ENCODE measurements at places on chromosomes 11 and 22.
A peak's percentile ranks its signal among the peaks of the same experiment; 100 is the strongest.

- DNase-seq, result no peak
Measured at GRCh38 chr11:75797792-75798191, 17.2 kb upstream of the UVRAG start.

DNA sequence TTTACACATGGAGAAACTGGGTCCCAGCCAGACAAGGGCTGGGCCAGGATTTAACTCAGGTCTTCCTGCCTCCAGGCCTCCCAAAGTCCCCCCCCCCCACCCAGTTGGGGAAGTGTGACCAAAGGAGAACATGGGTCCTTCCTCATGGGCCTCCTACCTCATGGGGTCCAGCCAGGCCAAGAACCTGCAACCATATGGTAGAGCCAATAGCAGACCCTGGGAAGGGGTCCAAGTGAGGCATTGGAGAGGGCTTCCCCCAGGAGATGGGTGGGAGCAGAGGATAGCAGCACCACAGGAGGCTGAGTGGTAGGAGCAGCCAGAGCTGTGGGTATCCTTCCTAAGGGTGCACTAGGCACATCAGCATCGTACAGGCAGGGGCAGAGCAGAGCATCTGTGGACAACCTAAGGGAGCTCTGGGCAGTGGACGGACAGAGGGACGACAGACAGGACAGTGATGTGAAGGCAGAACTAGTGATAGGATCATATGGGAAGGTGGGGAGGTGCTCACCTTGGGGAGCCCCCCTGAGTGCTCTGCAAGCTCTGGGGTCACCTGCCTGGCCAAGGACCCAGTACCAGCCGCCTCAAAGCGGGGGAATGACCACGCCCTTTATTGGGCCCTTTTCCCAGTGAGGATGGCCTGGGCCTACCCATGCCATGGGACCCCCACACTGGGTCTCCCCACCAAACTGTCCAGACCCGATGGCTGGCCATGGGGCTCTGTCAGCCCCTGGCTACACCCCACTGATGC is 4.5 kb downstream of the ARVCF start:
- DNase-seq, result no peak

DNA sequence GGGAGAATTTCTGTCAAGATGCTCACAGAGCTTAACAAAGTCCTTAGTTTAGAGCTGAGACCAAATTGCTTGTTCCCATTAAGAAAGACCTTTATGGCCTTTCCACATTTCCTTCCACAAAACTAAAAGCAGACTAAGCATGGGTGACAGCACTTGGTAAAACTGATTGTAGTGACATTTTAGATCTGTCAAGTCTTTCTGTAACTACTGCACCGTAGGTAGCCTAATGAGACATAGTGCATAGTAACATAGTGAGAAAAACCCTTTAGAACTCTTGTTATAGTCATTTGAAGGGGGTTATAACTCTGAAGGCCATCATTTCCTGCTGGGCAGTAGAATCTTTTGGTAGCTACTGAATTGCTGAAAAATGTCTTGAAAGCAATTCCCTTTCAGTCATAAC is 990.9 kb upstream of the CNTN5 start:
- DNase-seq, result no peak

DNA sequence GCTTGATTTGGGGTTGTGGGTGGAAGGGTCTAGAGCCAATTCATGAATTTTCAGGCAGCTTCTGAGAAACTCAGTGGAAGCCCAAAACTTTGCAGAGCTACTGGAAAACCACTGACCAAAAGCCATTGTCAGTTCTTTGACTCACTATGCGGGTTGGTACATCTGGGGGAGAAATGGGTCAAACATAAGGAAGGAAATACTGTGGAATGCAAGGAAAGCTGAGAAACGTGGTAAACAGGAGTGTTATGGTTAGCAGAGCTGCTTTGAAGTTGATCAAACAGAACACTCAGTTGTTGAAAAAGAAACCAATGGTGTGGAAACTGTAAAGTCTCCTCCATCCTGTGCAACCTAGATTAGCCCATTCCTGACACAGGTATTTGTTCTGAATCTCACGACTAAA is 6.3 kb upstream of the ABTB2 start:
- no peak for DNase-seq

GRCh38 chr11:23473782-23474181 is 613.5 kb upstream of the CCDC179 start:
- no peak for DNase-seq

DNA sequence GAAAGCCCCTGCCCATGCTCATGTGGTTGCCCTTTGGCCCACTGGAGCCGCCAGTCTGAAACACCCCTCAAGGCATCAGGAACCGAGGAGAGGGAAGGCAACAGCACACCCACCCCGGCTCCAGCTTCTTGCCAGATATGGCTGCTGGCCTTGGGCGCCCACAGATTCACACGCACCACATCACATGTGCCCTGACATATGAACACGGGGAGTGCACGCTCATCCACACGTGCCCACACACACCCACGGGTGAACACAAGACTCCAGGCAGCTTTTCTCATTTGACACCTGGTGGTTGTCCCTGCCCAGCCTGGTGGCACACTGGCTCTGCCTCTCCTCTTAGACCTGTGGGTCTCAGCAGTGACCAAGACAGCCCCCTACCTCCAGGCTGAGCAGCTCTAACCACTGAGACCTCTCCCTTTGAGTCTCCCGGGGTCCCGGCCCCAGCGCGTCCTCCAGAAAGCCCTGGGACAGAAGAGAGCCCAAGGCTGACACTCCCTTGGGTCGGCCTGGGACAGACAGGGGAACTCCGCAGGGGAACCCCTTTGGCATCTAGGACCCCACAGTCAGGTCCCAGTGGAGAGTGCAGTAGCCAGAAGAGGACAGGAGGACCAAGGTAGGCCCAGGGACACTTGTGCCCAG is 2.7 kb upstream of the MAPK12 start:
- no peak for DNase-seq

DNA sequence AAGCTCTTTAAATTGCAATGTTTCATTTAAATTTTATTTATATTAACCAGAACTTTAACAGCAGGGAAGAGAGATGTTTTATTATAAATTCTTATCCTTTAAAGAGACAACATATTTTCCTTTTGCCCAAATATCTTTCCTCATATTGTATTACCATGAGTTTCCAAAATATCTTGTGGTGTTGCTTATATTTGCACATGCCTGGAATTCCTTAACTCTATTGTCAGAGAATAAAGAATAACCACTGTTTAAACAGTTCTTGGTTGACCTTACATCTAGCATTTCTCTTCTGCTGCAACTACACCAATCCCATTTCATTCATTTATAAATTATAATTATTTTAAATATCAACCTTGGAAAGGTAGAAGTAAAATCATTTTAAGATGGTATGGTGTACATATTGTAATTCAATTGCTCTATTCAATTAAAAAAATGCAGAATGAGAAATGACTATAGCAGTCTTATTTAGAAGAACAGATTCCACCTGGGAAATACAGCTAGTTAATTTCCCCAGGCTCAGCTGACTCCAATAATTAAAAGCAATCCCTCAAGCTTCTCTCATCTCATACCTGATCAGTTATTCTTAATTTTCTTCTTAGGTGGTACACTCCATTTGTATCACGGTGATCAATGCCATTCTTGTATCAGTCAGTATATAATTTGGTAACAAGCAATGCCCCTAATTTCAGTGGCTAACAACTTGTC is 923.3 kb downstream of the KCNA4 start:
- no peak for DNase-seq

DNA sequence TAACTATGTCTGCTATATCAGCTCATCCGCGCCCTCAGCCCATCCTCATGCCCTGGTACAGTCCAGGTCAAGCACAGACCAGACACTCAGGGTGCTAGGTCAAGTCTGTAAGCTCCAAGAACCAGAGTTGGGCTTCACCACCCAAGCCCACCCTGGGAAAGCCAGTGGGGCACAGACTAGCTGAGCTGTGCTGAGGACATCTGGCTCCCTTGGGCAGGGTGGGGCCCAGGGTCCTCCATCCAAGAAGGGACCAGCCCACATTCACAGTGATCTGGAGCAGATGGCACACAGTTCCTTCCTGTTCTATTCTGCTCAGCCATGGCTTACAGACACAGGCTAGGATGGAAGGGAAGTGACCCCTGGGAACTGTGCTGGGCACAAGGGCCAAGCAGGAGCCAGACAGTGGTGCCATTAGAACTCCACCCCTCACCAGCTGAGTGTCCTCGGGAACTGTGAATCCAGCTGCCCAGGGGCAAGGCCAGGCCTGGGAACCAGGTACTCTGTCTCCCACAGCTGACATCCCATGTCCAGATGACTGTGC is 9.1 kb downstream of the P2RY6 start:
- no peak for DNase-seq

DNA sequence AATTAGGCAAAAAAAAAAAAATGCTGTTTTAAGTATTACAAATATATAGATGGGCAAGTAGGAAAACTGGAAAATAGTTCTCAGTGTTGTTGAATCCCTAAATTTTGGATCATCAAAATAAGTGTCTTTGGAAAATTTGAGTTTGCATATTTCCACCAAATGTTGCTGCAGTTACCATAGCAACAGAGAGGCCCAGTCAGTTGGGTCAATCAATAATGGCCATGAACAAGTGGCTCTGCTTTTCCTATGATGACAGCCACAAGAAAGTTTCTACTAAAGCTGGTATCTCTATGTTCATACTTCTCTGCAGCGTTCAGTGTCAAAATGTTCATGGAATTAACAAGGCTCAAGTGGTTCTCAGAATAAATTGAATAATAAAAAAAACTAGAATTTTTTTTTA is 79.1 kb downstream of the SERGEF start:
- no peak for DNase-seq

- no peak for DNase-seq
Measured at GRCh38 chr11:86760577-86760976, 39.8 kb upstream of the PRSS23 start.

DNA sequence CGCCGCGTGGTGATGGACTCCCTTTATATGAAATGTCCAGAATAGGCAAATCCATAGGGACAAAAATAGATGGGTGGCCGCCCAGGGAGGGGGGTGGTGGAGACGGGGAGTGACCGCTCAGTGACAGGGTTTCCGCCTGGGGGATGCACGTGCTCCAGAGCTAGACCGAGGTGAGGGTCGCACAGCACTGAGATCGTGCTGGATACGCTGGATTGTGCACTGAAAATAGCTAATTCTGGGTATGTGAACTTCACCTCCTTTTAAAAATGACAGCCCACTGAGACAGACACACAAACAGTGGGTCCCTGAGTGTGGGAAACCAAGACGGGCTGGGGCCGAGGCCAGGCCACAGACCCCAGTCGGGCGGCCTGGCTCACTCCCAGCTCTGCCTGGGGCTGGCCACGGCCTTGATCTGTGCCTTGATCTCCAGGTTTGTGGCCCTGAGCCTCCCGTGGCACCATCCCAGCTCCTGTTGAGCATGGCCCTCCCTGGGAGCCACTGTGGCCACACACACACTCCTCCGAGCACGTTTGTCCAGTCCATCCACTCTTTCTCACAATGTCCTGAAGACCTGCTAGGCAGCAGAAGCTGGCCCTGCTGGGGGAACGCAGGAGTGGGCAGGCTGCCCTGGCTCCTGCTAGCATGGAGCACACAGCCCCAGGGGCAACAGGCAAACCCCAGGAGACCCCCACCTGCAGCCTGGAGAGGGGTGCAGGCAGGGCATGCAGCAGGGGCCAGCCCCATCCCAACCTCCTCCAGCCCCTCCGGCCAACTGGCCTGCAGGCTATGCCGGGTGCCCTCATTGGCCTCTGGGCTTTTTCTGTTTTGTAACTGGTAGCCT is 41.0 kb upstream of the TH start:
- no peak for DNase-seq

DNA sequence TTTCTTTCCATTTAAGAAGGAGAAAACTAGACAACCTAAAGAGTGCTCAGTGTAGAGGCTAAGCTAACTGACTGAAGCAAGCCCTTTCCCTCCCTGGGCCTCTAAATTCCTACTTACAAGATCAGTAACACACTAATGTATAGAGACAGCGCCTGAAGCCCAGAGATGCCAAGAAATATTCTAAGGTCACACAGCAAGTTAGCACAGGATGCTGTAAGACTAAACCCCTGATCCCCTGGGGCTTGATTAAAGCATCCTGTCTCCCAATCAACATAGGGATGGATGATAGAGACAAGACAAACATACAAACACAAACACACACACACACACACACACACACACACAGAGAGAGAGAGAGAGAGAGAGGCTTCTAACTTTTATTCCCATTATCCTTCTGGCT is 5.6 kb downstream of the LARGE1 start:
- DNase-seq, result no peak

DNA sequence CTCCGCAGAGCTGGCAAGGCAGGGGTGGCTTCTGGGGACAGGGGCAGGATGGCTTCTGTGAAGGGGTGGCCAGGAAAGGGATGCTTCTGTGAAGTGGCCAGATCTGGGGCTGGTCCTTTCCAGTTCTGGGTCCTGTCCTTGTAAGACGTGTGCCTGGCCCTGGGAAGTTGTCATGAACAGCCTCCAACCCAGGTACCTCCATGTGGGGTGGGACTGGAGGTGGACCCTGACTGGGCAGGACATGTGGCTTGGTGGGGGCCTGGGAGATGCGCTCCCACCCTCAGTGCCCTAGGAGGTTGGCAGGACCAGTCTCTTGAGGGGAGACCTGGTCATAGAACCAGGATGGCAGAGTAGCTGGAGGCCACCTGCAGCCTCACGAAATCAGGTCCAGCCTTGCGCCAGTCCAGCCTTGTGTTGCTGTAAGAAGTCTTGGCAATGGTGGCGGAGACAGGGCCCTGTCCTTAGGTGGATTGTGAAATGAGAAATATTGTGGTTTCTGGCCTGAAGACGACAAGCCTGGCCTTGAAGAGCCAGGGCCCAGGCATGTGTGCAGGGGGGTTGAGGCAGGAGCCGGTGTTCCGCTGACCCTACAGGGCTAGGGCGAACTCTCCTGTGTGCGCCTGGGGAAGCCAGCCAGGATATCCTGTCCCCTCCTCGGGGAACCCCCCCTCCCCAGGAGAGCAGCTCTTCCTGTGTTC is 2.6 kb downstream of the KCNQ1 start:
- DNase-seq, result no peak

GRCh38 chr11:34790620-34791019 is 125.6 kb downstream of the APIP start:
- peak; percentile 1 for DNase-seq

DNA sequence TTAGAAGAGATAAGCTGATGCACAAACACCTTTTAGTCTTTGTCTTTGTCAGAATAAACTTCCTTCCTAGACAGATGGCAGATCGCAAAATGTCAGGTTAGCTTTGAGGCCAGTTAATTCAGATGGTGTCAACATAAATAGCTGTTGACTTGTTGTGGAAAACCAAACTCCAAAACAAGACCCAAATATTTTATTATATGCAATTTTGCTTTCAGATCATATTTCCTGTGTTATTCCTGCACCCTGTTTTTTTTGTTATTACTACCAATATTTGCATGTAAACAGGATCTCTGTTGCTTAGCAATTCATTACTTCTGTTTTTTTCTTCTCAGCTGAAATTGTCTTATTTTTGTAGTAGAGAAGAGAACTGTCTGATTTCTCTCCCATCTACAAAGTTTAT is 316.0 kb downstream of the ETS1 start:
- no peak for DNase-seq

- no peak for DNase-seq
Measured at GRCh38 chr11:1368216-1368615, 21.5 kb upstream of the BRSK2 start.

DNA sequence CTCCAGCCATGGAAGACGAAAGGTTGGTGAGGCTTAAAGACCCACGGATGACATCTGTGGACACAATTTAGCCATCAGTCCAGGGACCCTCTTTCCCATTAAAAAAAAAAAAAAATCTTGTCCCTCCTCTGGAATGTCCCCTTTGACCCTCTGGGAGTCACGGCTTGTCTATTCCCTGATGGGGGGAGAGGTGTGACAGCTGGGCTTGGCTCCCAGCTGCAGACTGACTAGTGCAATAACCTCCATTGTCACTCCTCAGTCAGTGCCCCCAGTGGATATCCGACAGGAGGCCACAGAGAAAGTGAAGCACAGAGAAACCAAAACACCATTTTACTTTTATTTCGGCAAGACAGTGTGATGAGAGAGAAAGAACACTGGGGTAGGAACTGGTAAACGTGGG is 2.7 kb upstream of the VSIG2 start:
- DNase-seq, result no peak

Measured in NCI-H510A treated with DMSO at 0.1 percent for 48 hours (cell line).